ENCODE measurements at places on chromosomes 7 and 10.
A peak's percentile ranks its signal among the peaks of the same experiment; 100 is the strongest.

DNA sequence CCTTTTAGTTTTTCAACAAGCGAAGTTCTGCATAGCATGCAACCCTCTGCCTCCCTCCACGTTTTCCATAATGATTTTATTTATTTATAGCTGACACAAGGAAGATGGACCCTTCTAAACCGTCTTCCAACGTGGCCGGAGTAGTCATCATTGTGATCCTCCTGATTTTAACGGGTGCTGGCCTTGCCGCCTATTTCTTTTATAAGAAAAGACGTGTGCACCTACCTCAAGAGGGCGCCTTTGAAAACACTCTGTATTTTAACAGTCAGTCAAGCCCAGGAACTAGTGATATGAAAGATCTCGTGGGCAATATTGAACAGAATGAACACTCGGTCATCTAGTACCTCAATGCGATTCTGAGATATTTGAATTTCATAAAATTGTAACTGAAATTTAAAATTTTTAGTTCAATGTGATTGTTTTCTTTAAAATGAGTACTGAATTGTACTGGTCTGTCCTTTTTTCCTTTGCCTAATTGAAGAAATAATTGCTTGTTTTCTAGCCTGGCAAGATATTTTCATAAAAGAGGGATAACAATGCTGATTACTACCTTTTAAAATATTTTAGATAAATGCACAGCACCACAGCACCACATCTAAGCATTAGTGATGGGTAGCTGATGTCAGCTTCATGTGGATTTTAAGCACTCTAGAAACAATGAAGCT lies 41.5 kb upstream of the SLC39A12 start:
- no peak for DNase-seq

DNA sequence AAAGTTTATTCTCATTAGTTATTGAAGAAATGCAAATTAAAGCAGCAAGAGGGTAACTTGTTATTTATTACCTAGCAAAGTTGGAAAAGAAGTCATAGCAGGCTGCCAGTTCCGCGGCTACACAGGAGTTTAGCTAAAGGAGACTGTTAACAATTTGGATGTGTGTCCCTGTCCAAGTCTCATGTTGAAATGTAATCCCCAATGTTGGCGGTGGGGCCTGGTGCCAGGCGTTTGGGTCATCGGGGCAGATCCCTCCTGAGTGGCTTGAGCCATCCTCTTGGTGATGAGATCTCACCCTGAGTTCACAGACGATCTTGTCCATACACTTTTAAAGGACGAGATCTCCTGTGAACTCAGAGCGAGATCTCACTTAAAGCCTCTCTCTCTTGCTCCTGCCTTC lies 608.3 kb downstream of the SH2D4B start:
- DNase-seq: peak; percentile 70

- DNase-seq: no peak
These were observed 4.2 kb downstream of the MNX1 start for GRCh38 chr7:157006205-157006747.

- no peak for DNase-seq
These were observed 1.4 kb upstream of the ASNS start for GRCh38 chr7:97873606-97874005.

- DNase-seq: no peak
These were observed 237.4 kb downstream of the WDR11 start for GRCh38 chr10:121088524-121088923.

DNA sequence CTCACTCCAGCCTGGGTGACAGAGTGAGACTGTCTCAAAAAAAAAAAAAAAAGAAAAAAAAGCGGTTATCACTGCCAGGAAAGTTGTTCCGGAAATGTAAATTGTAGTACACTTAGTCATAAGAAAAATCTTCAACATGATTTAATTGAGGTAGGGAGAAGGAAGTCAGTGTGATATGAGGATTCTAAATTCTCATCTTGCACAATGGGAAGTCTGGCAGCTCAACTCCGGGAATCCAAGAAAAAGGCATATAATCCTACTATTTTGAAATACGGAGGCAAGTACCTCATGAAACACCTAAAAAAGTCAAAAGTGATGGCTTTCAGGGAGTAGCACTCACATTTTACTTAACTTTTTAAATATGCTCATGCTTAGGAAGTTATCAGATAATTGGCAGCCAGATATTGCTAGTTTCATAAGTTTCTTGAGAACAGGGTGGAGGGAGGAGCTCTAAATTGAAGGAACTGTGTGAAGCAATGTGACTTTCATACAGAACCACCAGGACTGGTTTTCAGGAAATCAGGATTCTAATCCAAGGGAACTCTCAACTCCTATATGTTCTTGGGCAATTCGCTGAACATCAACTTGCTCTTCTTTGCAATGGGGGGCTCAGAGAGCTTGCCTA lies 2.7 kb upstream of the C7orf25 start:
- DNase-seq: no peak

DNA sequence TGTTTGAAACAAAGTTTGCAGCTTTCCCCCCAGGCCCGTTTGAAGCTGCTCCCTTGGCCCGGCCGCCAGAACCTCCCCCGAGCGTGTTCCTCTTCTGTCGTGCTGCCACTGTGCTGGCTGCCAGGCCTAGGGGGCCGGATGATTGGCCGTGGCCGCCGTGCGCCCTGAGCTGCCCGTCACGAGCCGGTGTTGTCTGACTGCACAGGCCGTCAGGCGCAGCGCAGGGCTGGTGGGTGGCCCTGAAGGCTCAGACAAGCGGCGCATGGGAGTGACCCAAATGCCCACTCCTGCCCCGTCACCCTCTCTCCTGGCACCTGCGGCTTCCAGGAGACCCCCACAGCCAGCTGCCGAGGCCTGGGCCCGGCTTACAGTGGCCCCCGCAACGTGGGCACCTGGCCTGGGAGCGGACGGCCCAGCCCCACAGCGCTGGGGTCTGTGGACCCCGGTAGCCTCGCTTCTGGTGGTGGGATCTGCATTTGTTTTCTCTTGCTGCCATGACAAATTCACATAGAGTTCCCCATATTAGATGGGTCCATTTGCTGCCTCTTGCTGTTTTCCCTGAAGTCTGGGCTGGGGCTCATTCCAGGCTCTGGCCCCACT lies 13.1 kb downstream of the JAKMIP3 start:
- no peak for DNase-seq

DNA sequence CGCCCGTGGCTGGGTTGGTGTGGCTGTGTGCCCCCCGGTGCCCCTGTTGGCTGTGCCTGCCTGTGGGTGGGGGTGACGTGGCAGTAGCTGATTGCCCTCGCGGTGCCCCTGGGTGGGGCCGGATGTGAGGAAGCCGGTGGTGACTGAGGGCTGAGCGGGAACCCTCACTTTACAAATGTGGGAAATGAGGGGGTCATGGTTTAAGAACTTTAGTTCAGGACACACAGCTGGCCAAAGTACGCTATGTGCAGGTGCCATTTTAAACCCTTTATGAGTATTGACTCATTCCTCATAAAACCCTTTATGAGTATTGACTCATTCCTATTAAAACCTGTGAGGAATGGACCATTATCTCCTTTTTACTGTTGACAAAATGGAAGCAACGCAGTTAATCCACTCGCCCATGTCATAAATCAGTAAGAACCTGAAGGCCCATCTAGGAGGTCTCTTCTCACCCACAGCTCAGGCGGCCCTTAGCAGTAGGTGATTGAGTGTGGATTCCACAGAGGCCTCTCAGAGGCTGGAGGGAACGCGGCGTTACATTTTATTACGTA lies 290.1 kb upstream of the COBL start:
- no peak for DNase-seq

- DNase-seq: no peak
These were observed 86.9 kb downstream of the AOAH start for GRCh38 chr7:36637417-36637816.

DNA sequence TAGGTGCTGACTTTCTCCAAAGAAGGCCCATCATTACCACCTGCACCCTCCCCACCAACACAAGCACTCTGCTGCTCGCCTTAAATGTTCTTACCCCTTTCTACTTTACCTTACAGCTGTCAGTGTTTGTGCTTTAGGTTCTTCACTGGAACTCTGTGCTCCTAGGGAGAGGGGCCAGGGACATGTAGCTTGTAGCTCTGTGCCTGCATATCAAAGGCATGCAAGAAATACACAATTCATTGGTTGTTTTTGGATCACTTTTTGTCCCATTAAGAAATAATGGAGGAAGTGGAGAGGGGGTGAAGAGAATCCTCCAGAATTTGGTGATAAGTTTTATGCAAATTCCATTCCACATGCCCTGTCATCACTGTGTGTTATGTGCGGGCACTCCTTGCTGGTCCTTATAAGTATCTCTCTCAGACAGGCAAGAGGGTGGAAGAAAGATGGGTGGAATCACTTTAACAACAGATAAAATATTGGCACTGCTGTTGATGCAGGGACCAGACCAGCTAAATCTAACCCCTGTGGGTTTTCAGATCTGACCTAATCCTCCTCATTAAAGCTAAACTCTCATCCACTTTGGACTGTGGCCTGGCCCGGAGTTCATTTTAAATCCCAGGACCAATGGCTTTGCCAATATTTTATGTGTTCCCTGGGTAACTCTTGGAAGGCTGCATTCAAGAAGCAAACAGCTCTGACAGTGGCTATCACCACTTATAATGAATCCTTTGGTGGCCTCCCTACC lies 375.8 kb upstream of the NFE2L3 start:
- no peak for DNase-seq
